CD4-positive, alpha-beta T cell (primary cell): ENCODE measurements at places on chromosomes 5 and 9. TPM values are rescaled to one million over a fixed set of nuclear protein-coding genes. Genes with fewer than 3 reads are reported as not detected.

NPDC1 gene
- 15.3 TPM for total RNA-seq

IL13 gene
- total RNA-seq: not detected

DNA sequence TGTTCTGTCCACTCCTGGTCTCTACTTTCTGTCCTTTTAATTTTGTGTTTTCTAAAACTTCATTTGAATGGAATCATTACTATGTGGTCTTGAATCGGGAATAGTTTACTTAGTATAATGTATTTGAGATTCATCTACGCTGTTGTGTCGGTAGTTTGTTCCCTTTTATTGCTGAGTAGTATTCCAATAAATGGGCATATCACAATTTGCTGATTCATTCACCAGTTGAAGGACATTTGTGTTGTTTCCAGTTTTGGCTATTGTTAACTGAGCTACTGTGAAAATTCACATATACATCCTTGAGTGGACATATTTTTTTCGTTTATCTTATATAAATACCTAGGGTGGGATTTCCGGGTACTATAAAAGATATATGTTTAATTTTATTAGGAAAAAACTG lies 19.5 kb upstream of the PPARGC1B start:
- no peak overlapping the region for H3K4me3 ChIP-seq
- H3K27ac ChIP-seq: no peak overlapping the region
- no peaks in the 10 kb centered on the region for H3K27me3 ChIP-seq
- no peaks in the 10 kb centered on the region for H3K4me1 ChIP-seq

DNA sequence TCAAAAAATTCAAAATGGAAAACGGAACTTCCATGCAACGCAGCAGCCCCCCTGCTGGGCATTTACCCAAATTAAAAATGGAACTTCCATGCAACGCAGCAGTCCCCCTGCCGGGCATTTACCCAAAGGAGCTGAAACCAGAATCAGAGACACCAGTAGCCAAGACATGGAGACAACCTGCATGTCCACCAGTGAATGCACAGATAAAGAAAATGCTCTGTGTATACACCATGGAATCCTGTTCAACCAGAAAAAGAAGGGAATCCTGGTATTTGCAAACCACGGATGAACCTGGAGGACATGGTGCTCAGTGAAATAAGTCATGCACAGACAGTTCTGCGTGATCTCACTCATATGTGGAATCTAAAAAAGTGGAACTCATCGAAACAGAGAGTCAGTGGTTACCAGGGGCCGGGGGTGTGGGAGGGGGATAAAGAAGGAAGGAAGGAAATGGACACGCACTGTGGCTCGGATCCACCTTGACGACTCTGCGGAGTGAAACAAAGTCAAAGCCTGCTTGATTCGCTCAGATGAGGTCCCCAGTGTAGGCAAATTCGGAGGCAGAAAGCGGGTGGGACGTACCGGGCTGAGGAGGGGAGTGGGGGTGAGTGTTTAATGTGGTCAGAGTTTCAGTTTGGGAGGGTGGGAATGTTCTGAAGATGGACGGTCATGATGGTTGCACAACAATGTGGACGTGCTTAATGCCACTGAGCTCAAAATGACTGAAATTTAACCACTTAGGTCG lies 40.2 kb upstream of the EXOC3 start:
- H3K36me3 ChIP-seq: no peaks in the 10 kb centered on the region
- DNase-seq: no peak
- peaks cover 8% of the 10 kb centered on the region for H3K4me1 ChIP-seq
- no peak overlapping the region for H3K4me3 ChIP-seq
- H3K27ac ChIP-seq: no peak overlapping the region
- peaks cover 25% of the 10 kb centered on the region for H3K27me3 ChIP-seq

FYB1 gene
- total RNA-seq: 478 TPM

DNA sequence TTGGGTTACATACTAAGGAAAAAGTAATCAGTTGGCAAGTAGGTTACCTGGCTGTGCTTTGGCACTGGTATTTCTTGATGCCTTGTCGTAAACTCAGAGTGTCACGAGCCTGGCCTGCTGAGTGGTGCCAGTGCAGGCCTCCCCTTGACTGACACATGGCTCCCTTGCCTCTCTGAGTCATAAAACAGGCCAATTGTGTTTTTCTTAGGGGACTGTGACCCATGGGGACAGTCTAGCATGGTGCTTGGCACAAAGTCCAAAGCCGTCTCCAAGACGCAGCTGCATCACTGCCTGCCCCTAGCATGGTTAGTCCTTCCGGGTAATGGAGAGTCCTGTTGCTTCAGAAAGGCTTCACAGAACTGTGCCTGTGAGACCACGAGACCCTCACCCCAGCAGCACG lies 132.5 kb downstream of the MVB12B start:
- no peaks in the 10 kb centered on the region for H3K27me3 ChIP-seq
- no peak overlapping the region for H3K4me3 ChIP-seq
- DNase-seq: no peak
- H3K27ac ChIP-seq: no peak overlapping the region
- H3K4me1 ChIP-seq: peaks cover 3% of the 10 kb centered on the region

GRCh38 chr5:107792940-107793339 lies 122.2 kb upstream of the EFNA5 start:
- no peaks in the 10 kb centered on the region for H3K4me1 ChIP-seq
- no peak overlapping the region for H3K4me3 ChIP-seq
- H3K27ac ChIP-seq: no peak overlapping the region
- DNase-seq: no peak
- H3K36me3 ChIP-seq: no peaks in the 10 kb centered on the region

DELE1 gene
- 61.1 TPM for total RNA-seq
